ENCODE measurements at places on chromosomes 4 and X. TPM values are rescaled to one million over a fixed set of nuclear protein-coding genes. Genes with fewer than 3 reads are reported as not detected.

DNA sequence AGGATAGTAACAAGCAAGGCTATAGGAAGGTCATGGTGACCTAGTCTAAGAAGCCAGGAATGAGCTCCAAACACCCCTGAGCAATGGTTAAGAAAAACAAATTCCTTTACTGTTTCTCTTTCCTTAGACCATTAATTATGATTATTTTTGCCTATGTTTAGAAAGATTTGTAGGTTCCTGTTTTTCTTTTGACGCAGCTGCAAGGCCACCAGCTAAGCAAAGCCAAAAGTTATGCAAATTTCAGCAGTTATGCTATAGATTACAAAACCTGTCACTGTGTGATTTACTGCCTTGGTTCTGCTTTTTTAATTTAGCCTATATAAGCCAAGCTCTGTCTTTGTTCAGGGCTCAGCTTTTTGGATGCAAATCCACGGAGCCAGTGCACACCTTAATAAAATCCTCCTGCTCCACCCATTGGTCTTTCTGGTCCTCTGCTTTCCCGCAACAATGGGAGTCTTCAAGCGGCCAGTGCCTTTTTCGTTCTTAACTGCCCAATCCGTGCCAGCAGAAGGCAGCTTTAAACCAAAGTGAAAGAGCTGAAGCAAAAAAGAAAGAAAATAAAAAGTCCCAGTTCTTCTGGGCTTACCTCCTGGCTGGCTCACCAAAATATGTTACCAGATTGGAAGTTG is 1.4 kb upstream of the CEP135 start:
- no peak for DNase-seq

DNA sequence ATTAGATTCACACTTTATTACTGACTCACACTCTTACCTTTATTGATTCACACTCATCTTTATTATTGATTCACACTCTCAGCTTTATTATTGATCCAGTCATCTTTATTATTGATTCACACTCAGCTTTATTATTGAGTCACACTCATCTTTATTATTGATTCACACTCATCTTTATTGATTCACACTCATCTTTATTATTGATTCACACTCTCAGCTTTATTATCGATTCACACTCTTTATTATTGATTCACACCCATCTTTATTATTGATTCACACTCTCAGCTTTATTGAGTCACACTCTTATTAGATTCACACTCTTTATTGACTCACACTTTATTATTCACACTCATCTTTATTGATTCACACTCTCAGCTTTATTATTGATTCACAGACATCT is 31.3 kb downstream of the HTRA3 start:
- DNase-seq, result no peak

- no peak for DNase-seq
These were observed 127.9 kb downstream of the ZNF330 start for GRCh38 chr4:141348573-141348972.

- DNase-seq, result no peak
These were observed 69.7 kb upstream of the EGFL6 start for GRCh38 chrX:13499736-13500135.

DNA sequence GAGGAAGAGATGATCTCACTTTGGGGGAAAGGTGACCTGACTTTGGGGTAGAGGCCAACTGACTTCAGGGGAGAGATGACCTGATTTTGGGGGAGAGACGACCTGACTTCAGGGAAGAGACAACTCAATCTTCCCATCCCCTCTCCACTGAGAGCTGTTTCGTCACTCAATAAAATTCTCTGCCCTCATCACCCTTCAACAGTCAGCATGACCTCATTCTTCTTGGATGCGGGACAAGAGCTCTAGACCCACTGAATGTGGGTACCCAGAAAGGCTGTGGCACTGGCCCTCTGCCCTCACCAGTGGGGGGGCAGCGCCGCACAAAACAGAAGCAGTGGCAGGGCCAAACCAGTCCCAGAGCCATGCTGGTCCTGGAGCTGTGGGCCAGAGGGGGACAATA is 34.6 kb downstream of the ATXN3L start:
- DNase-seq, result no peak

- DNase-seq, result no peak
These were observed 19.4 kb downstream of the NLGN3 start for GRCh38 chrX:71164071-71164470.

- DNase-seq, result no peak
These were observed 387.4 kb upstream of the CPEB2 start for GRCh38 chr4:14614840-14615239.

DNA sequence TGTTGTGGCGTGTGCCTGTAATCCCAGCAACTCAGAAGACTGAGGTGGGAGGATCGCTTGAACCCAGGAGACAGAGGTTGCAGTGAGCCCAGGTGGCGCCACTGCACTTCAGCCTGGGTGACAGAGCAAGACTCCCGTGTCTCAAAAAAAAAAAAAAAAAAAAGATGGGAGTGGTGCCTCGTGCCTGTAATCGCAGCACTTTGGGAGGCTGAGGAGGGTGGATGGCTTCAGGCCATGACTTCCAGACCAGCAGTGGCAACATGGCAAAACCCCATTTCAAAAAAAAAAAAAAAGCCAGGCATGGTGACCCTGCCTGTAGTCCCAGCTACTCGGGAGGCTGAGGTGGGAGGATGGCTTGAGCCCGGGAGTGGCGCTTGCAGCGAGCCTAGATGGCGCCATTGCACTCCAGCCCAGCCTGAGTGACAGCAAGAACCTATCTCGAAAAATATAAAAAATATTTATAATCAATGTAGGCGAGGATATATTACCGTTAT is 27.0 kb downstream of the EIF2S3 start:
- DNase-seq, result no peak

DNA sequence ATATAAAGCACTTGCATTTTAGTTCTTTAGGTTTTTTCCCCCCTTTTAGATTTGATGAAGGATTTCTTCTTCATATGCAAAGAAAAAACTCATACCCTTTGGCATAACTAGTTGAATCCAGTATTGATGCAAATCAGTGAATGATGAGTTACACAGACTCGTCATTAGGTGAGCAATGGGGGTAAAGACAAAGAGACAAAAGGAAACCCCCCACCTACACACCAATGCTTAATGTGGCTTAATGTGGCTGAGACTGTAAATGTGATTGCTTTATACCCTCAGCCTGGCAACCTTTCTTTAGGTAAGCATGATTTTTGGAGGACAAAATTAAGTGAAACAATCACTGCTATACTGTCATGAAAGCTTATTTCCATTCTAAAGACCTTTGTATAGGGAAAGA is 39.5 kb downstream of the CD40LG start:
- DNase-seq, result no peak

GRCh38 chr4:151629097-151629783 is 131.6 kb downstream of the GATB start:
- DNase-seq, result no peak

- no peak for DNase-seq
These were observed 97.6 kb downstream of the SH3KBP1 start for GRCh38 chrX:19789782-19790181.

DNA sequence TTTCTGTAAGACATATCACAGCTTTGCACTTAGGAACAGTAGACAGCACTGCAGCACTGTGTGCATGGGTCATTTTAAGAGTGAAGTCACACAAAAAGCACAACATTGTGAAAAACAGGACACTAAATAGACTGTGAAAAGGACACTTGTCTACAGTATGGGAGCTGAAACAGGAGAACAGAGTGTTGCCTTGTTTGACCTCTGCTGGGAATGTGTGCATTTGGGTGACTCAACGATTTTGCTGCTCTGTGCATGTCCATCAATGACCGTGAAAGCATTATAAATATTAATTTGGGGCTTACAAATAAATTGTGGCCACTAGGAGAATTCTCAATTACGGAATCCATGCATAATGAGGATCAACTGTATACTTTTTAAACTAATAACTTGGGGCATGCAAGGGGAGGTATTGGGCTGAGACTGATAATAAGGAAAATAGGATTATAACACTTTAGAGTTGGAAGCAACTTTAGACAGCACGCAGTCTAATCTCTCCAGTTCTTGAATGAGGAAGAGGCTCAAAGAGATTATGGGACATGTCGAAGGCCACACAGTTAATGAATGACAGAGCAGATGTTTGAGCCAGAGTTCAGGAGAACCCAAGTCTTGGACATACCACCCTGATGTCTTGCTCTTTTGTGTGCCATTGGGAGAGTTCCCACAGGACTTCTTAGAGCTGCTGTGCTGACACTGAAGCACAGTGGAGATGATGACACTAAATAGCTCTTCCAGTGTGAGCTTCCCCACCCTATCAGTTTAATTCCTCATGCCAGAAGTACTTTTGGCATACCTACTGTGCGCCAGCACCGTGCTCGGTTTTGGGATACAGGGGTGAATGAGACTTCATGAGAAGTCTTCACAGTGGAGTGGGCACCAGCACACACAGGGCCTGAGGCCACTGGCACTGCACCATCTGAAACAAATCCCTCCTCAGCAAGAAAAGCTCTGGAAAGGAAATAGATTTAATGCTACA is 79.3 kb downstream of the FRAS1 start:
- DNase-seq, result no peak

Gene CAPN6
- polyA plus RNA-seq, result 0.06 TPM

Gene CABS1
- polyA plus RNA-seq, result not detected

Gene ERVMER34-1
- polyA plus RNA-seq, result 5.0 TPM

Gene GYPB
- polyA plus RNA-seq, result not detected

Gene DGKK
- not detected for polyA plus RNA-seq

Gene H2BW2
- not detected for polyA plus RNA-seq

All from keratinocyte (primary cell).